ENCODE measurements at places on chromosomes 7 and 10. TPM values are rescaled to one million over a fixed set of nuclear protein-coding genes. Genes with fewer than 3 reads are reported as not detected.

- no peak overlapping the region for H3K27ac ChIP-seq
- H3K27me3 ChIP-seq: no peaks in the 10 kb centered on the region
- no peak overlapping the region for H3K4me3 ChIP-seq
- H3K4me1 ChIP-seq: peaks cover 8% of the 10 kb centered on the region
- DNase-seq: no peak
Observed at GRCh38 chr10:17109475-17110207, 20.0 kb downstream of the CUBN start.

DNA sequence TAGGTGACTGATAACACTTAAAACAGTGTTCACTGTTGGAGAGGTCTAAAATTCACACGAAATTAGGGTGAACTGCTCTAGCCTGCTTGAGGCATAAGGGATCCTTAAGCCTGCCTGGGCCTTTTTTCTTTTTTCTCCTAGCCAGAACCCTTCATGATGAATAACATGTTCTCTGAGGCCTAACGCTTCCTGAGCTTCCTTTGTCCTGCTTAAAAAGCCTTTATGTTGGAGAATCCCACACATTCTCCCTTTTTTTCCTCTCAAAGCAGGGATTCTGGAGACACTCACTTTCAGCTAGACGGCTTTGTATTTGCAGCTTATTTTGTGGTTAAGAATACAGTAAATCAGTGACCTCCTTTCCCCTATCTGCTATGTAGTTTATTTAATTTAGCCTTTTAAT is 354.7 kb upstream of the PHF14 start:
- H3K27ac ChIP-seq: no peak overlapping the region
- no peak overlapping the region for H3K4me3 ChIP-seq
- H3K27me3 ChIP-seq: no peaks in the 10 kb centered on the region
- DNase-seq: no peak
- H3K36me3 ChIP-seq: peaks cover 2% of the 10 kb centered on the region

The TRPV5 gene
- total RNA-seq: 0.29 TPM

The SFRP5 gene
- total RNA-seq: 1.1 TPM
